ENCODE measurements at places on chromosomes 1 and 21. TPM values are rescaled to one million over a fixed set of nuclear protein-coding genes. Genes with fewer than 3 reads are reported as not detected.

ADIPOR1 gene
- 175 TPM for total RNA-seq

RGS16 gene
- total RNA-seq: 0.37 TPM

KLHDC8A gene
- not detected for total RNA-seq

NR5A2 gene
- total RNA-seq: 0.72 TPM

THEM5 gene
- 115 TPM for total RNA-seq

OR2L13 gene
- not detected for total RNA-seq

CYP4A22 gene
- not detected for total RNA-seq

CDCA8 gene
- 2.2 TPM for total RNA-seq

SPRR1A gene
- not detected for total RNA-seq

TENT5C gene
- 2.4 TPM for total RNA-seq

CFAP45 gene
- 0.46 TPM for total RNA-seq

TMEM269 gene
- total RNA-seq: 0.22 TPM

FCRL5 gene
- total RNA-seq: not detected

FCRL6 gene
- 0.17 TPM for total RNA-seq

CD1B gene
- 1.2 TPM for total RNA-seq

NR1I3 gene
- total RNA-seq: not detected

TMCO1 gene
- total RNA-seq: 34.4 TPM

MAGI3 gene
- 14.2 TPM for total RNA-seq

AMY2B gene
- total RNA-seq: 19.4 TPM

ANGPTL1 gene
- total RNA-seq: 9.5 TPM

AUNIP gene
- not detected for total RNA-seq

SERINC2 gene
- 51.4 TPM for total RNA-seq

CGN gene
- 71.0 TPM for total RNA-seq

SPATA6 gene
- 13.1 TPM for total RNA-seq

LIN28A gene
- not detected for total RNA-seq

ESPN gene
- 31.6 TPM for total RNA-seq

TUT4 gene
- 55.7 TPM for total RNA-seq

CYP4Z1 gene
- 1.1 TPM for total RNA-seq

NBPF4 gene
- total RNA-seq: not detected

Data from lower leg skin (tissue), 4 donors.